ENCODE measurements at places on chromosomes 5 and 9.

DNA sequence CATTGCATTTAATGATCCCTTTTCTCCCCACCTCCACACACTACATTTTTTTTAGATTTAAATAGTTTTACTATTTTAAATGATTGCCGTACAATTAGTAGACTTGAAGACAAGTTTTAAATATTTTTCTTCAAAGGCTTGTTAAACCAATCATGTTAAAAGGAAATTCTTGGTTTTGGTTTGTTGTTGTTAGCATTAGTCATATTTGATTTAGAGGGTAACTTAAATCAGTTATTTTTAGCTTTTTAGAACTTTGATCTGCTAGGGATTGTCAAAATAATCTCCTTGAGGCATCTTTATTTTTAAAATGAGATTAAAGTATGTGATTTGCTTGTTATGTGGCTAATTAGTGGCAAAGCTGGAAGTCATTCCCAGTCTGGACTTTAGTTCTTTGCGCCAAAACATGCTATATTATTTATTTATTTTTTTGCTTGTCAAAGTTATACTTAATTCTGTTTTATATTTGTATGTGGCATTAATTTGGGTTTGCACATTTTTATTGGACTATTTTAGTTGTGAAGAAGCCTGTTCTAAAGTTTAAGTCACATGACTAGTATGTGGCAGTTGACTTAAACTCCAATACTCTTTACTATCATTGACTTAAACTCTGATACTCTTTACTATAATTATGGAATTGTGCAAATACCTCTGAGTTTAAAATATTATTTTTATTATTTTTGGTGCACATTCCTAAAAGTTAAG is 14.7 kb downstream of the ITGA1 start:
- DNase-seq = no peak

GRCh38 chr5:131966551-131966950 is 21.1 kb upstream of the MEIKIN start:
- DNase-seq = no peak

GRCh38 chr5:116646611-116647289 is 72.1 kb upstream of the SEMA6A start:
- DNase-seq = no peak

DNA sequence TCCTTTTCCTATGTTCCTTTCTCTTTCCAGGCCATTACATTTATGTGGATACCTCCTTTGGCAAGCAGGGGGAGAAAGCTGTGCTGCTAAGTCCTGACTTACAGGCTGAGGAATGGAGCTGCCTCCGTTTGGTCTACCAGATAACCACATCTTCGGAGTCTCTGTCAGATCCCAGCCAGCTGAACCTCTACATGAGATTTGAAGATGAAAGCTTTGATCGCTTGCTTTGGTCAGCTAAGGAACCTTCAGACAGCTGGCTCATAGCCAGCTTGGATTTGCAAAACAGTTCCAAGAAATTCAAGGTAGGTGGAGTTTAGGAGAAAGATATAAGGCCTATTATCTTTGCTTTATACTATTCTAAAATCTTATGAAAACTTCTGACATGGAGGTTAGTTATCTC is 64.5 kb downstream of the MAMDC2 start:
- DNase-seq = no peak

DNA sequence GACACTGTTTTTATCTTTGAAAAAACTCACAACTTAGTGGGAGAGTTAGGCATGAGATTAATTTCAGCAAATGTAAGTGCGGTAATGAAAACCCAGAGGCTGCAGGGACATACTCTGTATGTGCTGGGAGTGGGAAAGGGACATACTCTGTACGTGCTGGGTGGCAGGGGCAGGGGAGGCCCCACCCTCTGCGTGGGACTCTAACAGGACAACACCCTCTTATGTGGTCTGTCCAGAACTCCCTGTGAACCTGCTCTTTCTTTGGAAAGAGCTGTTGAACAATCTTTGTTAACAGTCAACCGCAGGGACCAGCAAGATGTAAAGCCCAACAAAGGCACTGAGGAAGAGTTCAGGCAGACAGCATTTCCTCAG is 2.4 kb downstream of the MLANA start:
- DNase-seq = no peak

- DNase-seq = no peak
Observed at GRCh38 chr5:80282054-80282453, 26.2 kb upstream of the SERINC5 start.

DNA sequence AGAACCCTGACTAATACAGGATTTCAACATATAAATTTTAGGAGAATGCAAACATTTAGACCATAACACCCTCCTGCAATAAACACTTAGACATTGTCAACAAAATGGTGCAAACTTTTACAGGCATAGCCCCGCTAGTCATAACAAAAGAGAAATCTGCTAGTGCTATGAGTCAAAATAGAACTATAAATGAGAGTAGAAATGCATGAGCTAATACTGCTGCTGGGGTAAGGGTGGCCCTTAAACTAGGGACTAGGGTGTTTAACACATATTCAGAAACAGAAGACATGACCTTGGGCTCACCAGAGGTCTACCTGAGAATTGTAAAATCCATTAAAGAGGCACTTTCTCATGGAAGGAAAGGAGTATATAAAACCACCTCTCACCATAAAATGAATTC is 131.6 kb downstream of the TLR4 start:
- no peak for DNase-seq

- no peak for DNase-seq
Observed at GRCh38 chr5:91007780-91008402, 375.2 kb downstream of the ARRDC3 start.

- DNase-seq = no peak
Observed at GRCh38 chr9:114382699-114383520, 4.9 kb downstream of the AKNA start.
